ENCODE measurements at places on chromosomes 4 and X. TPM values are rescaled to one million over a fixed set of nuclear protein-coding genes. Genes with fewer than 3 reads are reported as not detected.

FGF13 gene
- not detected for total RNA-seq

LUZP4 gene
- total RNA-seq: not detected

CCKAR gene
- not detected for total RNA-seq

USP17L29 gene
- total RNA-seq: not detected

REPS2 gene
- total RNA-seq: 1.6 TPM

HELQ gene
- 31.9 TPM for total RNA-seq

CYSLTR1 gene
- total RNA-seq: 20.5 TPM

ALB gene
- not detected for total RNA-seq

KIF4A gene
- total RNA-seq: 0.49 TPM

ZNF630 gene
- total RNA-seq: not detected

AMBN gene
- not detected for total RNA-seq

PNMA3 gene
- total RNA-seq: 1.2 TPM

NLGN3 gene
- 0.67 TPM for total RNA-seq

ATOH1 gene
- total RNA-seq: not detected

DCX gene
- not detected for total RNA-seq

HOPX gene
- 13.2 TPM for total RNA-seq

NUDT10 gene
- 0.27 TPM for total RNA-seq

CFAP47 gene
- not detected for total RNA-seq

ZAR1 gene
- not detected for total RNA-seq

USP26 gene
- total RNA-seq: not detected

HSD17B13 gene
- total RNA-seq: 0.35 TPM

CT45A1 gene
- total RNA-seq: not detected

SRPX2 gene
- not detected for total RNA-seq

ZFP92 gene
- total RNA-seq: 1.6 TPM

XPNPEP2 gene
- 0.07 TPM for total RNA-seq

HERC3 gene
- 27.5 TPM for total RNA-seq

UGT2B11 gene
- not detected for total RNA-seq

CLGN gene
- not detected for total RNA-seq

PPBP gene
- 0.32 TPM for total RNA-seq

SHOX gene
- total RNA-seq: not detected

GABRA4 gene
- total RNA-seq: not detected

LRPAP1 gene
- 60.9 TPM for total RNA-seq

CXCL5 gene
- total RNA-seq: not detected

XKRX gene
- 2.2 TPM for total RNA-seq

SLC9A7 gene
- total RNA-seq: 44.5 TPM

FAM114A1 gene
- total RNA-seq: 4.5 TPM

SORCS2 gene
- total RNA-seq: not detected

FGFRL1 gene
- total RNA-seq: 5.6 TPM

P2RY8 gene
- total RNA-seq: 315 TPM

FAM47E gene
- total RNA-seq: not detected

HTN3 gene
- not detected for total RNA-seq

AWAT1 gene
- not detected for total RNA-seq

PSAPL1 gene
- not detected for total RNA-seq

RENBP gene
- total RNA-seq: 14.5 TPM

Data from activated B cell treated with CpG ODN at 0.5 μM for 24 hours (primary cell).